ENCODE measurements at places on chromosomes 3 and 15.

DNA sequence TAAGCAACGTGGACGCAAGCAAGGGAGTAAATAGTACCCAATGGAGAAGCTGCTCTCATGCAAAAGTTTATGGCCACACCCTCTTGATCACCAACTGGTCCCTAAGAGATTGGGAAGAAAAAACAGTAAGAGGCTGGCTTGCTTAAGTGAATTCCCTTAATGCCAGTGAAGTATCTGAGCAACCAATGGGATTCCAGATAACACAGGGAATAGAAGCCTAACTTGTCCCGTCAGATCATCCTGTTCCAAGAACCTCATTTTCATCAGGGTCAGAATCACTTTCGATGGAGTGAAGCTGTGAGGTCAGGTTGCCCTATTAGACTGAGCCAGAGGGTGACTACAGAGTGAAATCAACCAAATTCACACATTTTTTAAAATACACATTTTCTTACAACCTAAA, 104.3 kb downstream of the CD47 start:
- H3K27me3 ChIP-seq = no peaks in the 10 kb centered on the region
- H3K4me3 ChIP-seq = no peak overlapping the region
- H3K36me3 ChIP-seq = no peaks in the 10 kb centered on the region
- peak overlapping the region; percentile 56 for H3K27ac ChIP-seq
- peaks cover 10% of the 10 kb centered on the region for H3K4me1 ChIP-seq

DNA sequence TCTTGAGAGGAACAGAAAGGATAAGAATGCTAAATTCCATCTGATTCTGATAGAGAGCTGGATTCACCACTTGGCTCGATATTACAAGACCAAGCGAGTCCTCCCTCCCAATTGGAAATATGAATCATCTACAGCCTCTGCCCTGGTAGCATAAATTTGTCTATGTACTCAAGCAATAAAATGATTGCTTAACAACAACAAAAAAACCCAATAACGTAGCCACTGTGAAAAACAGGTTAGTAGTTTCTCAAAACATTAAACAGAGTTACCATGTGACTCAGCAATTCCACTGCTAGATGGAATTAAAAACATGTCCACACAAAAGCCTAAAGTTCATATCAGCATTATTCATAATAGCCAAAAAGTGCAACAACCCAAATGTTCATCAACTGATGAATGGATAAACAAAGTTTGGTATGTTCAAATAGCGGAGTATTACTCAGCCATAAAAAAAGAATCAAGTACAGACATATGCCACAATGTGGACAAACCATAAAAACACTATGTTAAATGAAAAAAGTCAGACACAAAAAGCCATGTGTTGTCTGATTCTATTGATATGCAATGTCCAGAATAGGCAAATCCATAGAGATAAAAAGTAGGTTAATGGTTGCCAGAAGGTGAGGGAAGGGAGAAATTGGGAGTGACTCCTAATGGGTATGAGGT, 16.8 kb downstream of the BCL2L10 start:
- H3K27ac ChIP-seq = peak overlapping the region; percentile 87
- no peak overlapping the region for H3K4me3 ChIP-seq
- peaks cover 6% of the 10 kb centered on the region for H3K4me1 ChIP-seq
- no peak for DNase-seq

DNA sequence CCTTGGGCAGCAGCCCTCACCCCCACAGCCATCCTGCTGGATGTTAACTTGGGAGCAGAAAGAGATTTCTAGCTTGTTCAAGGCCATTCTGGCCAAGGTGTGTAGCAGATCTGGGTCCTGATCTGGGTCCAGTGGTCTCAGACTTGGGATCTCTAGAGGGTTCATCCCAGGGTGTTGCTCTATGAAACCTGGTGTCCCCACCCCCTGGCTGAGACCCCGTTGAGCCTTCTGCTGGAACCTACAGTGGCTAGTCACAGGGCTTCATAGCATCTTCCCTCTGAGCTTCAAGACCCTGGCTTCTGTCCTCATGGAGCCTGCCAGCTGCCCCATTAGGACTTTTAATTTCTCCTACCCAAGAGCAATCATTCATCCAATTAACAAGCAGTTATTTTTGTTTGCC, 64.3 kb downstream of the EPHB1 start:
- no peak for DNase-seq
- H3K4me1 ChIP-seq = no peaks in the 10 kb centered on the region
- no peaks in the 10 kb centered on the region for H3K36me3 ChIP-seq
- H3K4me3 ChIP-seq = no peak overlapping the region

GRCh38 chr15:49063402-49064280, 17.4 kb upstream of the SECISBP2L start:
- no peak overlapping the region for H3K4me3 ChIP-seq
- H3K4me1 ChIP-seq = no peaks in the 10 kb centered on the region
- no peak for DNase-seq
- H3K27ac ChIP-seq = no peak overlapping the region

GRCh38 chr15:64144192-64144564, 7.4 kb upstream of the SNX22 start:
- no peaks in the 10 kb centered on the region for H3K27me3 ChIP-seq
- H3K27ac ChIP-seq = no peak overlapping the region
- no peaks in the 10 kb centered on the region for H3K4me1 ChIP-seq
- DNase-seq = no peak

GRCh38 chr3:73041537-73041936, 19.9 kb upstream of the EBLN2 start:
- no peaks in the 10 kb centered on the region for H3K27me3 ChIP-seq
- no peak overlapping the region for H3K4me3 ChIP-seq
- no peak for DNase-seq

GRCh38 chr3:45029661-45030060, 3.6 kb downstream of the CLEC3B start:
- H3K36me3 ChIP-seq = no peaks in the 10 kb centered on the region
- H3K4me3 ChIP-seq = no peak overlapping the region
- H3K27me3 ChIP-seq = no peaks in the 10 kb centered on the region
- peaks cover 6% of the 10 kb centered on the region for H3K4me1 ChIP-seq
- H3K27ac ChIP-seq = no peak overlapping the region

GRCh38 chr3:114011059-114011797, 45.1 kb downstream of the CCDC191 start:
- H3K27me3 ChIP-seq = no peaks in the 10 kb centered on the region
- H3K4me1 ChIP-seq = no peaks in the 10 kb centered on the region
- no peak overlapping the region for H3K4me3 ChIP-seq
- no peaks in the 10 kb centered on the region for H3K36me3 ChIP-seq
- DNase-seq = no peak

DNA sequence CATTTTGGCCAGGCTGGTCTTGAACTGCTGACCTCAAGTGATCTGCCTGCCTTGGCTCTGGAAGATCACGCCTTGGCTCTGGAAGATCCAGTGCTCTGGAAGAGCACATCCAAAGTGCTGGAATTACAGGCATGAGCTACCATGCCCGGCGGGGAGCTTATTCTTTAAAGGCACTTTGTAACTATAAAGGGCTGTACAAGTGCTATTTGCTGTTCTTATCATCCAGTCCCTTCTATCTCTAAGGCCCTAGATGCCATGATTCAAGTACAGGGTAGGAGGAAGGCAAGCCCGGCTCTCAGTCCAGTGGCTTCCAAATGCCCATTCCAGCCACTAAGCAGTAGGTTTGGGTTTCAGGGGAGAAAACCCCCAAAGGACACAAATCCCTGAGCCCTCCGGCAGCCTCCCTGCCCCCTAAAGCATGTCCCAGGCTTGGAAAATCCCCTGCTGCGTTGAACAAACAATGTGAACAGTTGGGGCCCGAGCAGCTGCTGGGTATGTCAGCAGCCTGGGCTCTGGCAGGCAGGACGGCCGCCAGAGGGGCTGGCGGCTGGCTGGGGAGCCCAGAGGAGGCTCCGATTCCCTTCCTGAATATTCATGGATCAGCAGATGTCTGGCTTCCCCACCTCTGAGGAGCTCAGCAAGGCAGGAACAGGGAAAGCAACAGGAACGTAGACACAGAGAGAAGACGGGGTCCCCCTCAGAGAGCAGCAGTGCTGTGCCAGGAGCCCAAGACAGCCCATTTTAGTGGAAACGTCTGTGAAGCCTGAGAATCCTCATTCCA, 7.7 kb downstream of the IGDCC4 start:
- H3K27ac ChIP-seq = no peak overlapping the region
- no peaks in the 10 kb centered on the region for H3K4me1 ChIP-seq
- H3K4me3 ChIP-seq = no peak overlapping the region
- no peaks in the 10 kb centered on the region for H3K27me3 ChIP-seq

DNA sequence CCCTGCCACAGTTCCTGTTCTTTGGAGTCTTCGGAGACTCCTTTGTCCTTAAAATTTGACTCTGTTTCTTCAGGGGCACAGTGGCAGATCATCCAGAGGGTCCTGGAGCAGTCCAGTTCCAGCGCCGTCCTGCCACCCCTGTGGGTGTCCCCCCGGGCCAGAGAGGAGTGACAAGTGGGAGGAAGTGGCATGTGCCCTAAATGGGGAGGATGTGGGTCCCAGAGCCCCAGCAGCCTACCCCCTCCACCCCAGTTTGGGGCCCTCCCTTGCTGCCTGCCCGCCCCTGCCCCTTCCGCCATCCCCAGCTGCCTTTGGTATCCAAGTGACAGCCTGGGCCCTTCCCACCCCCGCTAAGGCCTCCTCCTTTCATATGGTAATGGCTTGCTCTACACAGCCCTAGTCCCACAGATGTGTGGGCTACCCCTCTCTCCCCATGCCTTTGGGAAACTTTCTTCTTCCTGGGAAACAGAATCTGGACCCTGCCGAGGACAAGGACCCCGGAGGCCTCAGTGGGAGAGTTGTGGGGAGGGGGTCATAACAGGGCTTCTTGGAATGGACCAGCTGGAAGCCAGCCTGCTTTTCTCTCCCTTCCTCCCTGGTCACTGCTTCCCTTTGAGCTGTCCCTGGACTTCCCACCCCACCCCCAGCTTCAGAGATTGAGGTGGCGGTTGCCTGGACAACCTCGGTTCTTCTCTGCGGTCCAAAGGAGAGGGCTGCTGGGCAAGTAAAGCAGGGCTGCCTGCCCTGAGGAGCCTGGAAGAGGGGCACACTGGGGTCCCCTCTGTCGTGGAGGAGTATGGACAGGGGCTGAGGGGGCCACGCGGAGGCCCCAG, 43.2 kb downstream of the KLHL25 start:
- peaks cover 23% of the 10 kb centered on the region for H3K4me1 ChIP-seq
- no peaks in the 10 kb centered on the region for H3K27me3 ChIP-seq
- peak; percentile 25 for DNase-seq

GRCh38 chr3:121995161-121996137, 26.6 kb downstream of the ILDR1 start:
- no peak for DNase-seq
- no peak overlapping the region for H3K4me3 ChIP-seq
- H3K36me3 ChIP-seq = no peaks in the 10 kb centered on the region
- no peaks in the 10 kb centered on the region for H3K27me3 ChIP-seq

DNA sequence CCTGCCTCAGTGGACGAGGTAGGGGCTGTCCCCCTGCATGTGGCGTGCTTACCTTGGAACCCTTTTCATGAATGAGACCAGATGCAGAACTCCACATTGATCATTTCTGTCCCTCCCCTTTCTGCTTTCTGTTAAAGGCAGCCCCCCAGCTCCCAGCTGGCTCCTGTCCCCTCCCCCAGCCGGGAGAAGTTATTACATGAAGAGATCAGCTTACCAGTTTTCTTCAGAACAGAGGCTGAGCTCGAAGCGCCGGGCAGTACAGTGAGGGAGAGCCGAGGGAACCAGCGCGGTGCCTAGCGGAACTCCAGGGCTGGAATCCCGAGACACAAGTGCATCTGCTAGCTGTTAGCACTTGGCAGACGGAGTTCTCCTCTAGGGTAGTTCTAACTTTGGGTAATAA, 263.3 kb upstream of the NR2E3 start:
- H3K36me3 ChIP-seq = no peaks in the 10 kb centered on the region
- DNase-seq = no peak
- peak overlapping the region; percentile 49 for H3K4me3 ChIP-seq
- peak overlapping the region; percentile 19 for H3K27ac ChIP-seq

DNA sequence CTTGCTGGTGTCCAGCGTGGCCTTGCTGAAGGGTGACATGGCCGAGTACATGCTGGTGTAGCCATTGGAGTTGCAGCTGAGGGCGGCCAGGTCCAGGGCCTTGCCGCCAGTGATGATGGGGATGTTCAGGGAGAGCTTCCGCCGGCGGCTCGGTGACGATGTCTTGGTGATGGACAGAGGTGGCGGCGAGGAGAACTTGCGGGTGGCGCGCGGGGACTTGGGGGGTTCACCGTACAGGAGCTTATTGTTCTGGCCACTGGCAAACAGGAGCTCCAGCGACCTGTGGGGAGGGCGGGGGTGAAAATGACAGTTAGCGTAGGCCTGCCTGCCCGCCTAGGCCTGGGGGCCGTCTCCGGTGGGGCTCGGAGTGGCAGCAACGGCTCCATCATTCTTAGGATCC, 59.0 kb upstream of the CTSH start:
- peaks cover 9% of the 10 kb centered on the region for H3K4me1 ChIP-seq
- no peak overlapping the region for H3K4me3 ChIP-seq
- H3K36me3 ChIP-seq = no peaks in the 10 kb centered on the region
- no peak overlapping the region for H3K27ac ChIP-seq

- H3K27me3 ChIP-seq = no peaks in the 10 kb centered on the region
- no peaks in the 10 kb centered on the region for H3K36me3 ChIP-seq
- no peak overlapping the region for H3K4me3 ChIP-seq
- H3K4me1 ChIP-seq = no peaks in the 10 kb centered on the region
- no peak for DNase-seq
- H3K27ac ChIP-seq = peak overlapping the region; percentile 72
Measured at GRCh38 chr15:64877435-64877834, 34.3 kb upstream of the ANKDD1A start.

DNA sequence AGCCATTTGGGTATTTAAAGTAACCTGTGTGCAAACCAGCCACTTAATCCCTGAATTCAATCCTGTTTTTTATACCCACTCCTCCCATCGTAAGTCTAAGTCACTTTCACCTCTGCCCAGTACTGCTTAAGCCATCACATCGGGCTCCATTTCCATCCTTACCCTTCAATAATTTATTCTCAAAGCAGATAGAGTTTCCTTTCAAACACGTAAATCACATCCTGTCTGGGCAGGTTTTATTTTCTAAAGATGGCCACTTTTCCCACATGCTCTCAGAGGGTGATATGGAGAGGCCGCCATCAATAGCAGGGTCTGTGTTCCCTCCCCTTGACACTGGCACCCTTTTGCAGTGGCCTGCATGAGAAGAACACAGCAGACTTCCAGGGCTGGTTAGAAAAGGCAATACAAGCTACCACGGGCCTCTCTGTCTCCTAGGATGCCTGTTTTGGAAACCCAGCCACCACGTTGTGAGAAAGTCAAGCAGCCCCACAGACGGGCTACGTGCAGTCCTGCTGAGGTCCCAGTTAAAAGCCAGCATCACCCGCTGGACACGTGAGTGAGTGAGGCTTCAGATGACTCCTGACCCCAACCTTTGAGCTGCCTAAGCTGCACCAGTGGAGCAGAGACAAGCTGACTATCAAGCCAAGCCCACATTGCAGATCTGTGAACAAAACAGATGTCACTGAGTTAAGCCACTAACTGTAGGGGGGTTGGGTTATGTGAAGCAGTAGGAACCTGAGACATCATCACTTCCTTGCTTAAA, 241.8 kb upstream of the SLCO3A1 start:
- DNase-seq = no peak
- no peak overlapping the region for H3K27ac ChIP-seq
- no peaks in the 10 kb centered on the region for H3K4me1 ChIP-seq
- H3K36me3 ChIP-seq = no peaks in the 10 kb centered on the region

DNA sequence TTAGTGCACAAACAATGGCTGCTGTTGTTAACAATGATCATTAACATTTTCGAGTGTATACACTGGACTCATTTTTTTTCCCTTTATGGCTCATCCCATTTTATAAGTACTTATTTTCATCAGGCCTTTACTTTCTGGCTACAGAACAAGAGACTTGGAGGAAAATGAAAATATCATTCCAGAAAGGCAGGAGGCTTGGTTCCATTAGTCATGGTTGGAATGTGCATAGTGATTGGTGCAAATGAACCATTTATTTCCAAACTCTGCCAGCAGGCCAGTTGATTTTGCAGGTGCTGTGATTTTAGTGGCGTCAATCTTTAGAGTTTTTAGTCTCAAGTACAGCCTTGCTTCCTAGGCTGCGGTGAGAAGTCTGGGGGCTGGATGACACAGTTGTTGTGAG, 151.8 kb downstream of the ITPR1 start:
- H3K4me1 ChIP-seq = no peaks in the 10 kb centered on the region
- H3K4me3 ChIP-seq = no peak overlapping the region
- no peaks in the 10 kb centered on the region for H3K36me3 ChIP-seq
- H3K27me3 ChIP-seq = no peaks in the 10 kb centered on the region
- DNase-seq = no peak
